ENCODE measurements at places on chromosomes 4 and X.

- DNase-seq, result no peak
Measured at GRCh38 chr4:135240796-135241195, 1039.2 kb upstream of the PABPC4L start.

DNA sequence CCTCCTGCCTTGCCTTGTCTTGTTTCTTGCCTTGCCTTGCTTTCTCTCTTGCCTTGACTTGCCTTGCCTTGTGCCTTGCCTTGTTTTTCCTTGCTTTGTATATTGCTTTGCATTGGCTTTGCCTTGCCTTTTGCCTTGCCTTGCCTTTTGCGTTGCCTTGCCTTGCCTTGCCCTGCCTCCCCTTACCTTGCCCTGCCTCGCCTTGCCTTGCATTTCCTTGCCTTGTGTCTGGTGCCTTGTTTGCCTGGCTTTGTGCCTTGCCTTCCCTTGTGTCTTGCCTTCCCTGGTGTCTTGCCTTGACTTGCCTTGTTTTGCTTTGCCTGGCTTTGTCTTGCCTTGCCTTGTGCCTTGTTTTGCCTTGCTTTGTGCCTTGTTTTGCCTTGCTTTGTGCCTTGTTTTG, 89.7 kb downstream of the TAB3 start:
- DNase-seq, result no peak

DNA sequence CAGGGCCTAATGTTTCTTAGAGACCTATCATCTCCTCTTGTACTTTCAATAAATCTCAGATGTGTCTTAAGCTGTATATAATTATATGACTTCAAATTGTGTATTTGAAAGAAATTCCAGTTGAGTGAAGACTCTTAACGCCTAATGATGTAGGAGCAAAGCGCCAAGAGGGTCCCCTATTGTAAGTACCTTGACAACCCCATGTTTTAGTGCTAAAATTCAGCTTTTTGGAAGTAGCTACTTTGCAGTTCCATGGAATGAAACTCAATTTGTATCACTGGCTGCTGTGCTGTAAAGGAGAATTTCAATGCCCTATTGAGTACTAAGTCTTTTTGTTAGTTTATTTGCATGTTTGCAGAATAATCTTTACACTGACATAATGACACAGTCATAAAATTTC, 1826.6 kb upstream of the AGA start:
- no peak for DNase-seq

GRCh38 chrX:72048510-72049455, 82.9 kb downstream of the RTL5 start:
- DNase-seq, result no peak

DNA sequence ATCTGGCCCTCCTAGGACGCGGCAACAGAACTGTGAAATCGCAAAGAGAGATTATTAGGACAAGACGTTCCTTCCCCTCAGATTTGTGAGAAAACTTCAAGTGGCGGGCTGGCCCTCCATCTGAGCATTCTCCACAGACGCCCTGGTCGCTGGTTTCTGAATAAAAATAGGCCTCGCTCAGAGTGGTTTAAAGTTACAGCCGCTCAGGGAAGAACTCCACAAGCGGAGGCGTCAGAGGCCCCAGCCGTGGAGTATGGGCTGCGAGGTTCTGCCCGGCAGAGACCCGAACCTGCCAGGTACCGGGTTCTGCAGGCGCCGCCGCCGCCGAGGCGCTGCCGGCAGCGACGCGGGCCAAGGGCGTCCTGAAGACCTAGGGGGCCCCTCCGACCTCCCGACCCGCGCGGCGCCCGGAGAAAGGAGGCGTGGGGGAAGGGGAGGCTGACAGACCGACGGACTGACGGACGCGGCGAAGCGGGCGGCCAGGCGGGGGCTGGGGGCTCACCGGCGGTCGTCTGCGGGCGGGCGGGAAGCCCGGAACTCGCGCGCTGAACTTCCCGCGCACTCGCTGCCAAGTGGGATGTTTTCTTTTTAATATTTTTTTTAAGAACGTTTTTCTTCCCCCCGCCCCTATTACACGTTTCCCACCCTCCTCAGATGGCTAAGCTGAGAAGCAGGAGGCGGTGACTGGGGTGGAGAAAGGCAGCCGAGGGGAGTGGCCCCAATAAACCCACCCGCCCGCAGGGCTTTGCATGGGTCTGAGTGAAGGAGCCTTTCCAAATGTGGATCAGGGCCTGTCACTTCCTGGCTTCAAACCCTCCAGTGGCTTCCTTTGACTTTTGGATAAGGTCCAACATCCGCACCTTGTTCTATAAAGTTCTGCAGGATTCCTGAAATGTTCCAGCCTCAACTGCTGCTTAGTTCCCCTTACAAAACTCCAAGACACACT, at the start of gene PABPC4L:
Gene PABPC4L (minus strand): TSS at position 574 of the 946 bp plus-strand sequence. CDS start 770 bp downstream, outside the sequence.
- no peak for DNase-seq

DNA sequence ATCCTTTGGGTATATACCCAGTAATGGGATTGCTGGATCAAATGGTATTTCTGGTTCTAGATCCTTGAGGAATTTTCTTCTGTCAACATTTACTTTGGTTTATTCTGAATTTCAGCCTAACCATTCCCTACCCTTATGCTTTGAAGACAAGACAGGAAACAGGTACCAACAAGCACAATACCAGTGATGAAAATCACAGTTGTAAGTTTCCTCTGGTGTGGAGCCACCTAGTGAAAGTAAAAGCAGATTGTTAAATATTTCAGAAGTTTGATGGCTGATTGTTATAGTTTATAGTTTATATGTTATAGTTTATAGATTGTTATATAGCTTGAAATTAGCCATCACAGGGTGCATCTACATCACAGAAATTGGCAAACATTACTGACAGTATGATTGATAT, 104.5 kb upstream of the AGA start:
- DNase-seq, result no peak

GRCh38 chrX:88883200-88883599, 136.2 kb downstream of the CPXCR1 start:
- DNase-seq, result no peak

- DNase-seq, result no peak
Measured at GRCh38 chr4:116838609-116839008, 246.8 kb downstream of the TRAM1L1 start.

GRCh38 chr4:53450773-53451172, 73.3 kb downstream of the FIP1L1 start:
- DNase-seq, result no peak

DNA sequence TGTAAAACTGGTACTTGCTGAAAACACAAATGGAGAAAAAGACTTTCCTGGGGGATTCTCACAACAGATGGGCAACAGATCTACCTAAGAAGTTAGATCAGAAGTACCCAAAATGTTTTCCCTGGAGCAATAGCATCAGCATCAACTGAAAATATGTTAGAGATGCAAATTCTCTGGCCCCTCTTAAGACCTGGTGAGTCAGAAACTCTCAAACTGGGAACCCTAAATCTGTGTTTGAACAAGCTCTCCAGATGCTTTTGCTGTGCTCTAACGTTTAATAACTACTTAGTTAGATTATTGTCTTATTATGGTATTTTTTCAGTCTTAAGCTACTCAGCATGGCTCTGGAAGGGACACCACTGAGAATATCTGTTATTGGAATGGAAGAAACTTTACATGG, 55.2 kb upstream of the TRPC3 start:
- DNase-seq, result no peak

GRCh38 chr4:15956179-15956850, 6.7 kb downstream of the FGFBP2 start:
- peak; percentile 75 for DNase-seq
